KG1 (cell line): ENCODE measurements at places on chromosomes 2 and 18.

DNA sequence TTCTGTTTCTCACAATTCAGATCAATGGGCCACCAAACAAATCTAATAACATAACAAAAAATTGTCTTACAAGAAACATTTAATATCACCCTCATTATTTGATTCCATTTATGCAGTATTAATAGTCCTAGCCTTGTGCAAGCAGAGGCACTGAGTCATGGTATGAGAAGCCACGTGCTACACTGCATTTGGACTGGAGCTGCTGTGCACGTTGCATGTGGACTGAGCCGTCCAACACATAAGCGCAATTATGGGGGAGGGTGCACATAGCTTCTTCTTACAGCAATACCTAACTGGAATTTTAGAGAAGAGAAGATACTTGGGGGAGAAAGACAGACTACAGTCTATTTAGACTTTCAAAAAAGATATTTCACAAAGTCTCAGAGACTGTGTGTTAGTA lies 329.6 kb upstream of the ID2 start:
- DNase-seq, result no peak

GRCh38 chr2:20390524-20391123 lies 40.0 kb upstream of the PUM2 start:
- DNase-seq, result no peak

GRCh38 chr2:226079671-226080181 lies 680.2 kb downstream of the NYAP2 start:
- DNase-seq, result no peak

DNA sequence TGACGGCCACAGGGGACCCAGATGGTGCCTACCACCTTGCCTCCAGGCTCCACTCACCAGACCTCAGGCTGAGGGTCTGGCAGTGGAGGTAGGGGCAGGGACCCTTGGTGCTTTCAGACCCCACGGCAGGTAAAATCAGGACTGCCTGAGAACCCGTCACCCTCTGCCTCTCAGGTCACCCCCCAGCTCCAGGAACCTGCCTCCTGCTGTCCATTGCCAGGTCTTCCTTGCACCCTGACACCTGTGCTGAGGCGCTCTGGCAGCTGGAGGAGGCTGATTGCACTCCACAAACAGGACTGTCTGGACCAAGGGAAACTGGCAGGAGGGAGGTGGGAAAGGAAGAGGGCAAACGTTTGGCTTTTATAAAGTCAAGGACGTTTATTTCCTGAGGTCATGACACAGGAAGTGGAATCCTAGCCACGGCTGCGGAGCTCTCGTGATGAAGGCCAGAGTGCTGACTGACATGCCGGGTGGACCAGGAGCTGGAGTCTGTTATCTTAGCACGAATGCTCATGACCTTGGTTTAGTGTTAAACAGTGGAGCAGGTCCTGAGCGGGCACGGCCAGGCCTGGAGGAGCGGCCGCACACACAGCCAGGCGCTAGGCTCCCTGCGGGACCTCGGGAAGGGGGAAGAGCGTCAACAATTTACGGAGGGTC lies 40.5 kb downstream of the ANO7 start:
- no peak for DNase-seq

DNA sequence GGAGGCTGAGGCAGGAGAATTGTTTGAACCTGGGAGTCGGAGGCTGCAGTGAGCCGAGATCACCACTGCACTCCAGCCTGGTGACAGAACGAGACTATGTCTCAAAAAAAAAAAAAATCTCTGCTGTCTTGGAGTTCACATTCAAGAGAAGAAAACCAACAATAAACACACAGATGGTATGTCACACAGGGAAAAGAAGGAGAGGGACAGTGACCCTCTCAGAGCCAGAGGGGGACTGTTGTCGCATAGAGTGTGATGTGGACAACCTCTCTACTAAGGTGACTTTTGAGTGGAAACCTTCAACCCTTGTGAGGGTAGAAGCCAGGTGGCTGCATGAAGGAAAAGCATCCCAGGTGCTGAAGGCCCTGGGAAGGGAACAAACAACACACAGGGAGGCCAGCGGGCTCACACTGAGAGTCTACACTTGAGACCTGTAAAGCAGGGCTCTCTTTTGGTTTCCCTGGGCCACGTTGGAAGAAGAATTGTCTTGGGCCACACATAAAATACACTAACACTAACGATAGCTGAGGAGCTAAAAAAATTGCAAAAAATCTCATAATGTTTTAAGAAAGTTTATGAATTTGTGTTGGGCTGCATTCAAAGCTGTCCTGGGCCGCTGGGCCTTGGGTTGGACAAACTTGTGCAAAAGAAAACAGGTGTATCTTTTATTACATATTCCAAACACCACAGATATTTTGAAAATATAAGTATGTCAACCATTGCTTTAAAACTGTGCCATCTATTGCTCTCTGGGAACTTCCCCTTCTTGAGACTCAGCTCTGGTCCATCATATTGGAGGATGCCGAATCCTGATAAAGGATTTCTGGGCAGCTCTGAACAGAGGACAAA lies 136.0 kb downstream of the DDX1 start:
- no peak for DNase-seq

- no peak for DNase-seq
These were observed 6.1 kb downstream of the ACTR3 start for GRCh38 chr2:113895819-113896563.

DNA sequence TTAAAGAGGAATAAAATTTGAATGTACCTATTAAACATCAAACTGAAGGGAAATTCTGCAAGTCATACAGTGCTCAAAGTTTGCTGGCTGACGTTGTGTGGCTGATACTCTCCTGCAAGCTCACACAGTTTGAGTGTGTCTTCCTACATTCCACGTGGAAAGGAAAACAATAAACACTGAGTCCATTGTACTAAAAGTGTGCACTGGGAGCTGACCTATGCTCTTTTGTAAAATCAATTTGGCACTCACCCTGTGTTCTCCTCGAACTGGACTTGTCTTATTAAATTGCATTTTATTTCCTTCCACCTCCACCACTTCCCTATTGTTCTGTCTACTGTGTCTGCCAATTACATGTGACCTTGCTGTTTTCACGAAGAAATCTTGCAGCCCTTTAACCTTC lies 458.0 kb downstream of the CPS1 start:
- DNase-seq, result no peak

DNA sequence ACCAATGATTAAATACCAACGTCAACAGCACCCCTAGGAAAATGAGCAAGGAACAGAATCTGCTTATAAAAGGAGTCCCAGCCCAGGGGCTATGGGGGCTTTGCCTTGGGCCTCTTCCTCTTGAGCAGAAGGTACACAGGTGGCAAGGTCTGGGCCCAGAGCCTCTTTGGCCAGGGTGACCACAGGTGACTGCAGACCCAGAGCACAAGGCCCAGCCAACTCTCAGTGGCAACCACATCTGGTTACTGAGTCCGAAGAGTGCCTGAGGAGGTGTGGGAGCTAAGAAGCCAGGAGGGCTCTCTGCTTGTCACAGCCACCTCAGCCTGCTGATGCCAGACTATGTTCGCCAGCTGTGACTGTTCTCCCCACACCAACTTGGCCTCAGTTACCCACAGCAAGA lies 34.3 kb upstream of the CHN1 start:
- DNase-seq, result no peak

- DNase-seq, result no peak
These were observed 165.9 kb upstream of the STON1 start for GRCh38 chr2:48364100-48364499.

DNA sequence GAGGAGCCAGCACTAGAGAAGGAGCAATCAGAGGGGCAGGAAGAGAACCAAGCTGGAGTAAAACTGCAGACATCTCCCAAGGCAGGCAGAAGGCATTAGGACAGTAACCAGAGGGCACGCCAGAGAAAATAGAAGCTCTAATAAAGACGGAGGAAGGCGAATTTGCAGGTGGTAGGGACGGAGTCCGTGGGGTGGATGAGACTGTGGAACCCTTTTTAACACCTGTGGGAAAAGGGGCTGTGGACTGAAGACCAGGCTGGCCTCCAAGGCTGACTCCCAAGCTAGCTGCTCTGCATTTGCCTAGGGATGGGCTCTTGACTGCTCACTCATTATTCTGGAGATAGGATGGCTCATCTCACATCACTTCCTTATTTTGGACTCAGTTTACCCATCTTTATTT lies 49.5 kb downstream of the SLC4A1AP start:
- DNase-seq, result no peak

- no peak for DNase-seq
These were observed 146.0 kb downstream of the SETBP1 start for GRCh38 chr18:44826418-44827259.

DNA sequence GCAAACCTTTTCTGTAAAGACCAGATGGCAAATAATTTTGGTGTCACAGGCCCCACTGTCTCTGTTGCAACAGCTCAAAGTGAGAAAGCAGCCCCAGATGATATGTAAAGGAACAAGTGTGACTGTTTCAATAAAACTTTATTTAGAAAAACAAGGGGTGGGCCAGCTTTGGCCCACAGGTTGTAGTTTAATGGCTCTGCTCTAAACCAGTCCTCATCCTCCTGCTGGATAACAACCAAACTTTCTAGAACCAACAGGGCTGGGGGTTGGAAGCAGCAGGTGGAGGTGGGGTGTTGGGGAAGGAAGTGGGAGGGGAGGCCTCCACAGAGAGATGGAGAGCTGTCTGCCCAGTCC lies 28.8 kb upstream of the INHBB start:
- no peak for DNase-seq

DNA sequence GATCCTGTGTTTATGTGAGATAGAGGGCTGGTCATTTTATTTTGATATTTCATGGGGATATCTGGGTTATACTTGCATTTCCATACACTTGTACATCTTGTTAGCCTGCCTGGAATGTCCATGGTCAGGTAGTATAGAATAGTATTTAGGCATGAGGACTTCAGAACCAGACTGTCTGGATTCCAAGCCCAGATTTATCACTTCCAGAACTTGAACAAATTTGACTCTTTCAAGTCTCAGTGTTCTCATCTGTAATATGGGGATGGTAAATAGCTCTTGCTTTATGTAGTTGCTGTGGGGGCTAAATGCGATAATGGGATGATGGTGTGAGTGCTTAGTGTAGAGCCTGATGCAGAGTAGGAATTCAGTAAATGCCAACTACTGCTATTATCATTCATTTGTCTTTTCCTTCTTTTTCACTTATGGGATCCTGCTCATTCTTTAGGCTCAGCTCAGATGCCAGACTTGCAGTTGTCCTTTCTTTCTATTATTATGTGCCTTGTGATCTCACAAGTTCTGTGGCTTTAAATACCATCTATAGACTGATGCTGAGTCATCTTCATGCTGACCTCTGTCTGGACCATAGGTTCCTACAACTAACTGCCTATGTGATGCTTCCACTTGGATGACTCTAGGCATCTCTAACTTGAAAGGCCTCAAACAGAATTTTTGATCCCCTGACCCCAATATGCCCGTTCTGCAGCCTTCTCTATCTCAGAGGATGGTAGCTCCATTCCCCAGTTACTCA lies 67.4 kb downstream of the POLE4 start:
- no peak for DNase-seq

- no peak for DNase-seq
These were observed 124.2 kb downstream of the LPIN1 start for GRCh38 chr2:11870584-11870983.

DNA sequence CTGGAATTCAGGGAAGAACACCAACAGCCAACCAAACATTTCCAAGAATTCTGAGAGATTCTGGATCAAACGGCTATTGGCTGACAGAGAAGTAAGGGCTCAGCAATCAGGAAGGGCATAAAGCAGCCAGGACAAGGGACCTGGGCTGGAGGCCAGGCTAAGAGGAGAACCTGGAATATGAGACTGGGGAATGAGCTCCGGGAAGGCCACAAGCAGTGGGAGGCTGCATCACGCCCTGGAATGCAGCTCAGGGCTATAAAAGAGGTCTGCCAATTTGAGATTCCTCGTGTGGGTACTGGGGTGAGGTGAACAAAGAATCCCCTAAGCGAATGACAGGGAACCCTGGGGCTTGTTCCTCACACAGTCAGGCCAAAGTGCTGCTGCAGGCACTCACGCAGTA lies 60.4 kb downstream of the ANO7 start:
- DNase-seq, result no peak

DNA sequence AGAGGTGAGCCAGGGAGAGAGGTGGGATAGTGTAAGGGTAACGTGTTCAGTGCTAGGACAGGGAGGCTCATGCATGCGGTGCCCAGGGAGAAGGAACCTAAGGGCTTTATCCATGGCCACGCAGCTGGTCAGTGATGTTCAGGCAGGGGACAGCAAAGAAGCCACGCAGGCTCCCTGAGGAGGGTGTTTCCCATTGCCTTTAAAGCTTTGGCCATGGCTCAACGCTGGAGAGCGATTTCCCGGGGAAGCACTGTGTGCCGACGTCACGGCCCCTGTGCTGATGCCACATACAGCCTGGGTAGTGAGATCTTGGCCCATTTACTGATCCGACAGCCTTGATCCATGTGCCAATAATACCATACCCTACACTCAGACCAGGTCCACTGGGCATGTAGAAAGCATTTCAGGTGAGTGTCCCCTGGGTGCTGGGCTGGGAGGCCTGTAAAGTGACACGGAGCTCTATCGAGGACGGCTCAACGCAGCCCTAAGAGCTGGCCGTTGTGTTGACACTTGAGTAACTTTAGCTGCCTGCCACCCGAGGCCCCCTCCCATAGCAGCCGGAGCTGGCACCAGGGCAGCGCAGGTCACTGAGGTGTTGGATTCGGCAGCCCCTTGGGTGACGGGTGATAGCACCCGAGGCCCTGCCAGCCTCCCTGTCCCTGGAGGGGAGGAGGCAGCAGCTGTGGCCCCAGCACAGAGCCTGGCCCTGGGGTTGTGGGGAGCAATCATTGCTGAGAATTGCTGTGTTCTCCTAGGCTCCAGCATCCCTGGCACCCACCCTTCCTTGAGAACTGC lies 41.4 kb downstream of the PDIA6 start:
- no peak for DNase-seq

GRCh38 chr2:165593081-165593480 lies 123.6 kb downstream of the CSRNP3 start:
- DNase-seq, result no peak

GRCh38 chr2:173355132-173355865 lies 627 bp downstream of the CDCA7 start:
- peak; percentile 78 for DNase-seq
